ENCODE measurements at places on chromosomes 11 and 22.

GRCh38 chr11:93396316-93396715, 65.8 kb downstream of the DEUP1 start:
- DNase-seq: no peak

DNA sequence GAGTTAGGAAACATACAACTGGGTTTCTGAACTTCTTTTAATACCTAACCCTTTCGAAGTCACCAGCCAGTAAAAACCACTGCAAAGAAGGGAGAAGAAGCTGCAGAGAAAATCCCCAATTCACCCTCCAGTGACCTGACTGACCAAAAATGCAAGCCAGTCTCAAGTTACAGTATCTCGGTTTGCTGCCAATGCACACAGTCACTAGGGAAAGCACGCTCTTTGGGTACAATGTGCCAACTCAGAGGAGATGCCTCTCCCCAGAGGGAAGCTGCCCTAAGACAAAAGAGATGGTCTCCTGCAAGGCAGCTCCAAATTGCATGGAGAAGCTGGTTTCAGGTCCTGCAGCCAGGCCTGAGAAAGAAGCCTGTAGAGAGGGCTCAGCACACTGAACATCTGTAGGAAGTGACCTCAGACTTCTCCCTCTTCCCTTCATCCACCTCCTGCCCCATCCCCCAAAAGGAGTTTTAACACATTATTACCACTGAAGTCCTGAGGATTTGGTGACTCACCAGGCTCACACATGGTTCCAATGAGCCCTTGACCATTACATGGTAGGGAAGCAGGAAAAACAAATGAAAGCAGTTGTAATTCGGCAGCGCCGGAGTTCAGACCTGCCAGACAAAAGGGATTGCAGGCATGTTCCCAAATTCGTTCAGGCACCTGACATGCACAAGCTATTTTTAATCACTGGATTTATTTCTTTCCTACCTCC, 90.1 kb downstream of the ETS1 start:
- no peak for DNase-seq

DNA sequence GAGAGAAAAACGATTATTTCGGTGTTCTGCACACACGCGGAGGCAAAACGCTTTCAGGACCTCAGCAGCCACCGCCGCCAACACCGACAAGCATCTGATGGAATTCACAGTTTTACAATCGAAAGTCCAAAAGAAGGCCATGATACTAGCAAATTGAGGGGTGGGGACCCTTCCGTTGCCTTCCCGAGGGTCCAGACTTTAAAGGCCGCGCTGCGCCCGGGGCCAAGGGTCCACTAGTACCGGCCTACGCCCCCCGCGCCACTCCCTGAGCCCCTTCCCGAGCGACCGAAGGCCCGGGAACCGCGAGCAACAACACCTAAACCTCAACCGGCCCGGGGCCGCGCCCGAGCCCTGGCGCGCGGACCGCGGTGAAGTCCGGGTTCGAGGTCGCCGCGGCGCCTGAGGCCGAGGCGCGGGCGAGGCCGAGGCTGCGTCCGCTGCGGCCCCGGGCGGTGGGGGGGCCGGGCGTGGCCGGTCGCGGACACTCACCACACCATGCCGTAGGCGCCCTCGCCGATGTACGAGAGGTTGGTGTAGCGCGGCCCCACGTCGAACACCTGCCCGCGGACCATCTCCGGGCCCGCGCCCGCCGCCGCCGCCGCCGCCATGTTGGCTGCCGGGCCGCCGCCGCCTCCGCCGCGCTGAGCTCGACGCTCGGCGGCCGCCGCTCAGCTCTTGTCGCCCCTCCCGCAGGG, 465 bp downstream of the MAPK1 start:
- no peak for DNase-seq

DNA sequence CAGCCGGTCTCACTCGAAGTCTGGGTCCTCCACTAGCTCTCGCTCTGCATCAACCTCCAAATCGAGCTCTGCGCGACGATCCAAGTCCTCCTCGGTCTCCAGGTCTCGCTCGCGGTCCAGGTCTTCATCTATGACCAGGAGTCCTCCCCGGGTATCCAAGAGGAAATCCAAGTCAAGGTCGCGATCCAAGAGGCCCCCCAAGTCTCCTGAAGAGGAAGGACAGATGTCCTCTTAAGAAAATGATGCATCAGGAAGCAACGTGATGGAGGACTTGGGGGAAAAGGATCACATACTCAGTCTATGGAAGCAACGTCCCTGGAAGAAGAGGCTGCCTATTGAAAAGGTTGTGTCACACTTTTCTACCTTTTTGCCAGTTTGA, 1.1 kb downstream of the SRSF8 start:
- no peak for DNase-seq
